Activated CD4-positive, alpha-beta T cell treated with anti-CD3 and anti-CD28 coated beads, Interleukin-2, amount 50 U/mL, for 1 hour (primary cell): ENCODE measurements at places on chromosomes 3 and 15.
A peak's percentile ranks its signal among the peaks of the same experiment; 100 is the strongest.

DNA sequence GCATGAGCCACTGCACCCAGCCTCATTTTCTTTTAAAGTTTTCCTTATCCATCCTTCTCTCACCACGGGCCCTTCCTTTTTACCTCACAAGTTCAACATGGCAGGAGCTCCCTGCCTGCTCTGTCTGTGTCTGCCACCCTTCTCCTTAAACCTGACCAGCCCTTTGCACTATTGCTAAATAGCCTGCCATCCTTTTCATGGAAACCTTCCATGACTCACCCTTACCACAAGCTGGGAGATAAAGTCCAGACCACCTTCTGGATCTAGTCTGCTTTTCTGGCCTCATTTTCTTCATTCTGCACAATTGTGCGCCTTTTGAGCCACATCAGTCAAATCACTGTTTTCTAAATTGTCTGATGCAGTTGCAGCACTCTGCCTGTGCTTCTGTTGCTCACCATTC lies 8.9 kb downstream of the PARP14 start:
- no peak for DNase-seq

GRCh38 chr3:184262764-184263179 lies 1.4 kb upstream of the CAMK2N2 start:
- no peak for DNase-seq

- DNase-seq, result no peak
These were observed 319.3 kb upstream of the ATP10A start for GRCh38 chr15:26182441-26182840.

GRCh38 chr3:86733257-86733656 lies 257.7 kb downstream of the VGLL3 start:
- DNase-seq, result no peak

GRCh38 chr3:41431386-41431785 lies 232.1 kb downstream of the CTNNB1 start:
- no peak for DNase-seq

DNA sequence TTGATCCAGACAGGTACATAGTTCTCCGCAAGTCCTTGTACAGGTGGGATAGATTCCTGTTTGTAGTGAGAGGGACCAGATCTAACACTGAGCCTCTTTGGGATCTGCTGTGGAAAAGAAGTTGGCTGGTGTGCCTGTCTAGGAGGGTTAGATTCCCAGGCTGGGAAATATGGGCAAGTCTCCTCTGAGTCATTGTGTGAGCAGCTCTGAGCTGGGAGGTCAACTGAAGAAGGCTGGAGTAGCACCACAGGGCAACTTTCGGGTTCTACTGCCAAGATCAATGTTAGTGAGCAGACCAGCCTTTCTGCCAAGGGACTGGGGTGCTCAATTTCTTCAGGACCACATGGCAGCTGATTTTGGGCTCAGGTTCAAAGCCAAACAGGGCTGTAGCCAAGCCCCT lies 33.4 kb downstream of the CLDN1 start:
- no peak for DNase-seq

DNA sequence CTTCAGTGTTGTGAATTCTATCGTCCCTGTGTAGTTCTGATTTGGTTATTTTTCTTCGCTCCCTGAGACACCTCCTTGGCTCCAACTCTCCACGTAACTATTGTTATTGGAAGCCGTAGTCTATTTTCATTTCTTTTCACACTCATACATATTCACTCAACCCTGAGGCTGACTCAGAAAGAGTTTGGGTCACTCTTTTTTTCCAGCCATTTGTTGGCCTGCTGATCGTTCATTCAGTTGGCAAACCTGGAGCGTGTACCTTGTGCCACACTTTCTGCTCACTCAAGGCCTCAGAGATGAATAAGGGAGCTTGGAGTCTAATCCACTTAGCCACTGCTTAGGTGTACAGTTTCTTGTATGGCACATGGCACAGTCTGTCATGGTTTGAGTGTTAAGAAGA lies 22.4 kb downstream of the GYG1 start:
- no peak for DNase-seq

- DNase-seq, result no peak
These were observed 121.3 kb upstream of the WNT7A start for GRCh38 chr3:14001136-14001535.

- peak; percentile 45 for DNase-seq
These were observed 6.5 kb downstream of the CHD2 start for GRCh38 chr15:92906563-92907081.

DNA sequence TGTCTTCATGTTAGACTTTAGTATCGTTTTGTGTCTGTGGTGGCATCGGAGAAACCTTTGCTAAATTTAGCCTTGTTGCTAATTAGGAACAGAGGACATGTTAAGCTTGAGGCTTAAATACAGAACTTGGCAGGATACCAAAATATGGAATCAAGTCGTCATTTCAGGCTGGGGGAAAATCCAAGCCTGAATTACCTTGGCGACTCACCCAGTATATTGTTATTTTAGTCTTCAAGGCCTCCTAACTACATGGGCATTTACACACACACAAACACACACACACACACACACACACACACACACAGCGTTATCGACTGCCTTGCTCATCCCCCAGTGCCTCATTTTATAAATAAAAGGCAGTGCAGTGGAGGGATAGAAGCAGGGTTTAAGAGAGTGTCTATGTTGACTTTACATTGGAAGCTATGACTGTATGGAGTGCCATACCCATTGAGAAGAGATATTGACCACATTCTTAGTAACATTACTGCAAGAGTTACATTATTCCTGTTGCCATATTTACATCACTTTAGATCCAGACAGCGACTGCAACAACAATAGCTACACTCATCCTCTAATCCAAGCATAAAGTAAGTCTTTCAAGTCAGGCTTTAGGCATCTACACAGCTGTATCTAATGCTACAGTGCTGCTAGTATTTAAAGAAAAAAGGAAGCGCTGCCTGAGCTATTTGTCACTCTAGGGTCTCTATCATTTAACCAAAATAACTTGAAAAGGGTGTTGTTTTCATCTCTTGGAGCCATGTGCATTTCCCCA lies 210.8 kb upstream of the SEMA6D start:
- DNase-seq, result no peak

DNA sequence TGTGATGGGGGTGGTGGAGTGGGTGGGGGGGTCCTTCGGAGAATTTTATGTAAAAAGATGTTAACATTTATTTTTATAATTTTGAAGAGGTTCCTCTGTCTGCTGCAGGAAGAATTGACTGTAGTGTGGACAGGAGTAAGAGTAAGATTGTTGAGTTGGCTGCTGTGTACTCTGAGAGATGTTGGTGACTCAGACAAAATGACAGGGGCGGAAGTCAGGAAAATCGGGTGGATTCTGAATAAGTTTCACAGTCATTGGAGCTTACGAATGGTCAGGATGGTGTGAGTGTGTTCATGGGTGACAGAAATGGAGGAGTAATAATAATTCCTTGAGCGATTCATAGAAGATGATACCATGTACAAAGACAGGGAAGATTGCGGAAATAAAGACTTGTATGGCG lies 420.0 kb downstream of the ROBO2 start:
- no peak for DNase-seq
